CD4-positive, alpha-beta T cell treated with Interleukin-21 for 1 hour (primary cell): ENCODE measurements at places on chromosomes 11 and 22.
A peak's percentile ranks its signal among the peaks of the same experiment; 100 is the strongest.

GRCh38 chr11:17256512-17256911 lies 20.0 kb upstream of the NUCB2 start:
- no peak for DNase-seq

- DNase-seq = no peak
These were observed 32.4 kb upstream of the NAV2 start for GRCh38 chr11:19679952-19680828.

- no peak for DNase-seq
These were observed at the start of gene MRGPRE for GRCh38 chr11:3231851-3232744. TSS of gene MRGPRE (minus strand) at chr11:3232417. CDS start at chr11:3228799, 3,618 bp downstream.

GRCh38 chr11:3853899-3854659 lies 1.4 kb upstream of the STIM1 start:
- peak; percentile 80 for DNase-seq

DNA sequence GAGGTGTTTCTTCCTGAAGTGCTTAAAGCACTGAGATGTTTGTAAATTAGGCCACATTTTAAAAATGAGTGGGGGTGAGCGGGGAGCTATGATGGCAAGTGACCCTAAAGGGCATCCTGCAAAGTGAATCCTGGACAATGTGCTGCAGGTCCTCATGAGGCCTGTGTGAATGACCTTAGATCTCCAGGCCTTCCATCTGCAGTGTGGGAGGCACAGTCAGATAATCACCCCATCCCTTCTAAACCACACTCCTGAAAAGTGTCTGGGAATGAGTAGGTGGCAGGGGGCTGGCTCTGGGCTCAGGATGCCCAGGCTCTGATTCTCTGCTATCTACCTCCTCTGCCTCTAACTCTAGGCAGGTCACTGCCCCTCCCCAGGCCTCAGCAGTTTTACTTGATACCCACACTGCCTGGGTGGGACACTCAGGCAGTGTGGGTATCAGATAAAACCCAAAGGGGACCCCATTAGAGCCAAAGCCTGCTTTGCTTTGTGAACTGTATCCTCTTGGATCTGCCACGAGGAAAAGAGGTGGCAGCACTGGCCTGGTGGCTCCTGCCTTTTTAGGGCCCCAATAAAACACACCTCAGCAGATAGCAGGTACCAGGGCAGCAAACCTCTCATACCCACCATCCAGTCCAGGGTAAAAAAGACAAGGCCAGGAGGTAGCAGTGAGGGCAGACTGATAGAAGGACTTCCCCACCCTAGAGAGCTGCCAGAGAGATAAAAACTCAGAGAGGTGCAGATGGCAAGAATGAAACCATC lies 10.5 kb downstream of the STARD10 start:
- DNase-seq = no peak

- no peak for DNase-seq
These were observed 10.4 kb upstream of the CELSR1 start for GRCh38 chr22:46547883-46548244.

GRCh38 chr11:31814176-31814868 lies 3.2 kb upstream of the PAX6 start:
- DNase-seq = no peak

DNA sequence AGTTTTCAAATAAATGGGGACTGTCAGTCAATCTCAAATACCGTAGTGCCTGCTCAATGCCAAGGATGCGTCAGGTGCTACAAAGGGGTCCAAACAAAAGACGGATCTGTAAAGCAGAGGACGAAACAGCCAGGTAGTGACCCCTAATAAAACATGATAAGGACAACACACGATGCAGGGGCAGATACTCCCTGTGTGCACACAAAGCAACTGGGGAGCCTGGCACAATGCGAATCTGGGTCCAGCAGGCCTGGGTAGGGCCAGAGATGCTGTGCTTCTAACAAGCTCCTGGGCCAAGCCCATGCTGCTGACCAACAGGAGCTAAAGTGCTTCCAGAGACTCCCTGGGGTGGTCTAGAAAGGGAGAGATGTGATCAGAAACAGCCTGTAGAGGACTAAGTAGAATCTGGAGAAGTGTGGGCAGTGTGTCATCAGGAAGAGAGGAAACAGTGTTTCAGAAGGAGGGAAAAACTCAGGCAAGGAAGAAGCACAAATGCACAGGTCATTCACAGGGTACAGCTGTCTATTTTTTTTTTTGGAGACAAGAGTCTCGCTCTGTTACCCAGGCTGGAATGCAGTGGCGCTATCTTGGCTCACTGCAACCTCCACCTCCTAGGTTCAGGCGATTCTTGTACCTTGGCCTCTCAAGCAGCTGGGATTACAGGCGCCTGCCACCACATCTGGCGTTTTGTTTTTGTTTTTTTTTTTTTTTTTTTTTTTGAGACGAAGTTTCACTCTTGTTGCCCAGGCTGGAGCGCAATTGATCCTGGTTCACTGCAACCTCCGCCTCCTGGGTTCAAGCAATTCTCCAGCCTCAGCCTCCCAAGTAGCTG lies 74.5 kb downstream of the MICAL3 start:
- DNase-seq = no peak

- DNase-seq = no peak
These were observed 457.0 kb downstream of the DLG2 start for GRCh38 chr11:85170184-85170583.

- no peak for DNase-seq
These were observed 709 bp downstream of the MRGPRX4 start for GRCh38 chr11:18173225-18173866.

DNA sequence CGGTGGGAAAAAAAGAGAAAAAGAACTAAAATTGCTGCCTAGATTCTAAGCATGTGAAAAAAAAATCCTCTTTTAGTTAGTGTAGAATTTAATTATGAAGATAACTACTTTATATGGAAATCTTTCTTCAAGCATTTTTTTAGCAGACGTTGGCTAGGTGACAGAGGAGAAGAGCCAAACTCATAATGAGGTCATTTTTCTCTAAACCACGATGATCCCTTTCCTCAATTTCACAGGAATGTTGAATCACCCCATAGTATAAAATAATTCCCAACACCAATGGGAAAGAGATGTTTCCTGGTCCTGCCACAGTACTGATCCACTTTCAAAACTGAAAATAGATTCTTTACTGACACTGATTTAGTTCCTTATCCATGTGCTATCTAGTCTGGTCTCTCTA lies 319.8 kb downstream of the DLG2 start:
- no peak for DNase-seq
